Sigmoid colon (tissue), 7 donors: ENCODE measurements at places on chromosomes 5 and 9.

- peak overlapping the region; percentile 63 for H3K4me3 ChIP-seq
- H3K27ac ChIP-seq, result peak overlapping the region; percentile 100
- peaks cover 60% of the 10 kb centered on the region for H3K4me1 ChIP-seq
- no peaks in the 10 kb centered on the region for H3K36me3 ChIP-seq
- DNase-seq, result no peak
Measured at GRCh38 chr5:55991768-55992486, 2.8 kb downstream of the IL6ST start.

DNA sequence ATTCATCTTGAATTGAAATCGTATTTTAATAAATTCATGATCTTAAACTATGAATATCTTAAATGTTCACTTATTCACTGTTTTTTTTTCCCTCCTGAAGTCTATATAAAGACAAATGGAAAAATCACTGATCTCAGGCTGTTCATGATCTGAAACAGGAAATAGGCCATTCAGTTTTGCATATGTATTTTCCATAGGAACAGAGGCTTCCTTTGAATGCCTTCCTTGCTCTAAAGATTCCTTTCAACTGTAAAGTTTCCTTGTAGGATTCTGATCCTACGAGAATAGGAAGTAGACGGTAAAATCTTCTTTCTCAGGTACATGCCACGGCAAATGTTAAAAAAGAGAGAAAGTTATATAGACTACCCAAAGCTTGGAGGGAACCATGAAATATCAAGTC is 194.4 kb upstream of the PPP1R2B start:
- H3K4me3 ChIP-seq, result no peak overlapping the region
- no peaks in the 10 kb centered on the region for H3K36me3 ChIP-seq
- no peaks in the 10 kb centered on the region for H3K4me1 ChIP-seq

- H3K4me3 ChIP-seq, result no peak overlapping the region
- DNase-seq, result peak; percentile 91
- H3K4me1 ChIP-seq, result peaks cover 11% of the 10 kb centered on the region
- no peaks in the 10 kb centered on the region for H3K27me3 ChIP-seq
- no peaks in the 10 kb centered on the region for H3K36me3 ChIP-seq
- H3K27ac ChIP-seq, result peak overlapping the region; percentile 68
Measured at GRCh38 chr5:173764332-173765028, 123.7 kb upstream of the CPEB4 start.

GRCh38 chr9:123349033-123349432 is 7.0 kb upstream of the CRB2 start:
- H3K4me1 ChIP-seq, result no peaks in the 10 kb centered on the region
- no peaks in the 10 kb centered on the region for H3K36me3 ChIP-seq

DNA sequence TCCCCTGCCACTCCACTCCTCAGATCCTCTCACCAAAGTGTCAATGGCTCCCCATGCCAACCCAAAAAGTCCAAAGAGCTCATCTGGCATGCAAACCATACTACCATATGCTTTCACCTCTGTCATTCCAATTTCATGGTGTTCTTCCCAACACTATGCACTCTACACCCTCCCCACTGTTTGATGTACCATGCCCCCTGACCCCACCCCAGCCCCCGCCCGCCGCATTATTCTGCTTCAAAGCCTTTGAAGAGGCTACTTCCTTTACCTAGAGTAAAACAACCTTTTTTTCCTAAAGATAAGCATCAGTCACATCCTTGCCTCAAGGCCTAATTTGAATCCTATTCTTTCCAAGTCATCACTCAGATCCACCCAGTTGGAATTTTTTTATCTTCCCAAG is 226.3 kb downstream of the DEPDC1B start:
- no peaks in the 10 kb centered on the region for H3K27me3 ChIP-seq
- no peak overlapping the region for H3K4me3 ChIP-seq
- H3K27ac ChIP-seq, result no peak overlapping the region
- no peaks in the 10 kb centered on the region for H3K36me3 ChIP-seq

GRCh38 chr5:35947085-35947484 is 8.7 kb upstream of the CAPSL start:
- no peak overlapping the region for H3K4me3 ChIP-seq
- no peaks in the 10 kb centered on the region for H3K27me3 ChIP-seq
- H3K27ac ChIP-seq, result no peak overlapping the region
- no peak for DNase-seq
- no peaks in the 10 kb centered on the region for H3K4me1 ChIP-seq

DNA sequence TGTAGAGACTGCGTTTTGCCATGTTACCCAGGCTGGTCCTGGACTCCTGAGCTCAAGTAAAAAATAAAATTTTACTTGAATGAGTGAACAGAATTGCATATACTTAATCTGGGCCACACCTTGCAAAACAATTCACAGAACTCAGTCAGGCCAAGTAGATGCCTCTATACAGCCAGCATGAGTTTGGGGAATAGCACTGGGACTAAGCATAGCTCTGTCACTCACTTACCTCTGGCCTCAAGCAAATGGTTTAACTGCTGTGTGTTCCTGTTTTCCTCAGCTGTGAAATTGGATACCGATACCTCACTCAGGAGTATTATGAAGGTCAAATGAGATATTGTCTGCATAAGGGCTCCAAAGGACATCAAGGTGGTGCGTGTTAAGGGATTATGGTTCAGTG is 10.9 kb upstream of the FRMPD1 start:
- H3K27ac ChIP-seq, result no peak overlapping the region
- no peak overlapping the region for H3K4me3 ChIP-seq
- H3K4me1 ChIP-seq, result no peaks in the 10 kb centered on the region
- no peaks in the 10 kb centered on the region for H3K36me3 ChIP-seq
- H3K27me3 ChIP-seq, result peaks cover 10% of the 10 kb centered on the region

- no peak overlapping the region for H3K4me3 ChIP-seq
- H3K36me3 ChIP-seq, result no peaks in the 10 kb centered on the region
- no peak for DNase-seq
- H3K27ac ChIP-seq, result peak overlapping the region; percentile 41
Measured at GRCh38 chr5:36656556-36656955, 50.1 kb downstream of the SLC1A3 start.

GRCh38 chr5:997001-997474 is 11.6 kb upstream of the NKD2 start:
- peak; percentile 73 for DNase-seq
- H3K27me3 ChIP-seq, result no peaks in the 10 kb centered on the region
- H3K4me1 ChIP-seq, result no peaks in the 10 kb centered on the region
- H3K4me3 ChIP-seq, result no peak overlapping the region
- no peaks in the 10 kb centered on the region for H3K36me3 ChIP-seq

GRCh38 chr5:88279584-88279983 is 10.9 kb upstream of the TMEM161B start:
- no peak overlapping the region for H3K4me3 ChIP-seq
- no peak overlapping the region for H3K27ac ChIP-seq
- no peaks in the 10 kb centered on the region for H3K4me1 ChIP-seq
- no peak for DNase-seq
- no peaks in the 10 kb centered on the region for H3K27me3 ChIP-seq

- DNase-seq, result no peak
- H3K4me1 ChIP-seq, result no peaks in the 10 kb centered on the region
- no peaks in the 10 kb centered on the region for H3K36me3 ChIP-seq
- H3K4me3 ChIP-seq, result no peak overlapping the region
Measured at GRCh38 chr5:94481059-94481458, 137.3 kb downstream of the KIAA0825 start.

- no peak for DNase-seq
- no peak overlapping the region for H3K27ac ChIP-seq
- H3K4me3 ChIP-seq, result no peak overlapping the region
- H3K27me3 ChIP-seq, result no peaks in the 10 kb centered on the region
Measured at GRCh38 chr5:145946112-145946861, 9.9 kb downstream of the SH3RF2 start.

DNA sequence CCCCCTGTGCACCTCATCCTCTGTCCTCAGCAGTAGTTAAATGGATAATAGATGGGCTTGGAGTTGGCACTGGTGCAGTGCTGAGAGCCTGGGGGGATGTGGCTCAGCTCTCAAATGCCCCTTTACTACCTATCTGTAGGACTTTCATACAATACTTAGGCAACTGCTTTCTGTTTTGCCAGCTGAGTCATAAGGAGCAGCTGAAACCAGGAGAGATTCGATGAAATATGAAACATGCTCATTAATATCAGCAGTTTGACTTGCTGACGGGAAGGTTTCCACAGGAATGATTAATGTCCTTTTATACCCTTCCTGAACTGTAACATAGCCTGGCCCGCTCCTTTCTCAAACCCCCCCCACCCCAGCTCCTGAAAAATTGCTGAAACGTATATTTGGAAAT is 142.6 kb downstream of the SAXO1 start:
- peaks cover 7% of the 10 kb centered on the region for H3K4me1 ChIP-seq
- no peak for DNase-seq
- peaks cover 4% of the 10 kb centered on the region for H3K36me3 ChIP-seq
- H3K27ac ChIP-seq, result no peak overlapping the region

- DNase-seq, result no peak
- H3K4me1 ChIP-seq, result no peaks in the 10 kb centered on the region
- no peaks in the 10 kb centered on the region for H3K36me3 ChIP-seq
- H3K27ac ChIP-seq, result no peak overlapping the region
Measured at GRCh38 chr5:127011961-127012644, 18.3 kb downstream of the MARCHF3 start.
